WERI-Rb-1 (cell line): ENCODE measurements at places on chromosomes 2 and 18.

GRCh38 chr2:84888401-84889276, 7.8 kb upstream of the TRABD2A start:
- DNase-seq, result no peak

- no peak for DNase-seq
Measured at GRCh38 chr2:171294608-171295007, 133.9 kb upstream of the TLK1 start.

DNA sequence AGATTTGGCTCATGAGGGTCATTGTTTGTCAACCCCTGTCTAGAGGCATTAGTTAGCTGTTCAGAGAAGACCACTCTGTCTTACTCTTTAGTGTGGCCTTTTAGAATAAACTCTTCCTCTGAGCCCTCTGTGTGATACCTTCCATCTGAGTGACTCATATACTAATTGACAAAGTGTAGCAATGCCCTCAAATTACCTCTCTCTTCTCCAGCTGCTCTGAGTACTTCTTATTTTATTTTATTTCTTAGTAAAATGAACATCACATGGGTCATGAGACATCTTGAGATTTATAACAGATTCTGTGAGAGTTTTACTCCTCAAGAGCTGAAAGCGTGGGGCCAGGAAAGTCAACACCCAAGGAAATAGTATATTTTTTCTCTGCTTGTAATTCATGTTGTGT, 67.4 kb downstream of the KCTD18 start:
- no peak for DNase-seq

GRCh38 chr2:224545884-224546644, 39.1 kb downstream of the CUL3 start:
- DNase-seq, result no peak

GRCh38 chr2:227411320-227411989, 23.7 kb upstream of the SCYGR1 start:
- no peak for DNase-seq
